ENCODE measurements at places on chromosomes 16 and 17.

GRCh38 chr17:42110301-42111264 lies 1.9 kb downstream of the DHX58 start:
- DNase-seq, result no peak

DNA sequence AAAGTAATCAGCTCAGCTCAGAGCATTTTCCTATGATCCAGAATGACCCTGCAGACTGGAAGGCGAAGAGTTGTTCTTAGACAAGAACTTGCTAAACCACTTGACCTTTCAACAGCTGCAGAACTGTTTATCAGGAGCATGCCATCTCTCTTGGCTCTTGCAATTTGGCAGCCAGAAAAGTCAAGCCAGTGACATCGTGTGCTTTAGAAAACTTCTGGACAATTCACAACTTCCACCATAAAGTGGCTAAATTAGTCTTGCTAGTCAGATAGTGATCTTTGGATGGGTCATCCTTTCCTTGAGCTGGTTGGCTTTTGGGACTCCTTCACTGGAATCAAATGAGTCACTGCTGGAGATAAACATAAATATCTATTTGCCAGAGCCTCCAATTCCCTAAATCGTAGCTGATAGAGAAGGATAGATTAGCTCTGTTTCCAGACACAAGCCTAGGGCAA lies 146.5 kb downstream of the MAP2K6 start:
- DNase-seq, result no peak

DNA sequence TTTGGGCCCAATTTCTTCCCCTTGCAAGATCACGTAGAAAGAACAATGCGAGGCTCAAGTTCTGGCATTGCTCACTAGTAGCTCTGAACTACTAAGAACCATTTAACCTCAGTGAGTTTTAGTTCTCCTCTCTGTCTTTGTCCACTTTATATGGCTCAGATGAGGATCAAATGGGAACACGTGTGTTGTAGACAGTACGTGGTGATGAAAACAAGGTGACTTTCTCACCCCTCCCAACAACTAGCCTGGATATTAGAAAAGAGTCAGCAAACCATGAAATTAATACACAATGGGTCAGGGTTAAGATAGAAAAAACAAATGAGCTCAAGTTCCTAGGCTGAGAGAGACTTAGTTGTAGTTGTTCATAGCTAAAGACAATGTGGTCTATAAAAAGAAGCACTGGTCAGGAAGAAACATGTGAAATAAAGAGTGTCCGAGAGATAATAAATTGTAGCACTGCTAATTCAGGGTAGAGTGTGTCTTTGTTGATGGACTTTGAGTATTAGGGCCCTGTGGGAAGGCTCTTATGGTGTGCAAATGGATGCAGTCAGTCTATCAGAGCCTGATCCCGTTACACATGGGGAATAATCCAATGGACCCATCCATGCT lies 417.0 kb downstream of the HAPSTR1 start:
- DNase-seq, result no peak

- DNase-seq, result no peak
These were observed 10.9 kb upstream of the DHRS7C start for GRCh38 chr17:9802294-9802693.

GRCh38 chr16:56988161-56988947 lies 1.0 kb upstream of the NLRC5 start:
- DNase-seq, result no peak

- DNase-seq, result no peak
These were observed 112.1 kb downstream of the BANP start for GRCh38 chr16:88063211-88063773.

DNA sequence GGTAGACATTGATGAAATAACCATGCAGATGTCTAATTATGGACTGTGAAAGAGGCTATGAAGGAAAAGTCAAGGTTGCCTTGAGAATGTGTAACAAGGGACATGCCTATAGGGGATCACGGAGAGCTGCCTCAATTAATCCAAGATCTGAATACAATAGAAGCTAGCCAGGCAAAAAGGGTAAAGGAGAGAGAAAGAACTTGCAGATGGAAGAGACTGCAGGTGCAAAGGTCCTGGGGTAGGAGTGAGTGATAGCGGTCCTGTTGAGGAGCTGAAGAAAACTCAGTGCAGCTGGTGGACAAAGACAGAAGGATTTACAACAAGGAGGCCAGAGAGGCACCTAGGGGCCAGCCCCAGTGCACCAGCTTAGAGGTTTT lies 15.9 kb upstream of the TNS4 start:
- DNase-seq, result no peak

DNA sequence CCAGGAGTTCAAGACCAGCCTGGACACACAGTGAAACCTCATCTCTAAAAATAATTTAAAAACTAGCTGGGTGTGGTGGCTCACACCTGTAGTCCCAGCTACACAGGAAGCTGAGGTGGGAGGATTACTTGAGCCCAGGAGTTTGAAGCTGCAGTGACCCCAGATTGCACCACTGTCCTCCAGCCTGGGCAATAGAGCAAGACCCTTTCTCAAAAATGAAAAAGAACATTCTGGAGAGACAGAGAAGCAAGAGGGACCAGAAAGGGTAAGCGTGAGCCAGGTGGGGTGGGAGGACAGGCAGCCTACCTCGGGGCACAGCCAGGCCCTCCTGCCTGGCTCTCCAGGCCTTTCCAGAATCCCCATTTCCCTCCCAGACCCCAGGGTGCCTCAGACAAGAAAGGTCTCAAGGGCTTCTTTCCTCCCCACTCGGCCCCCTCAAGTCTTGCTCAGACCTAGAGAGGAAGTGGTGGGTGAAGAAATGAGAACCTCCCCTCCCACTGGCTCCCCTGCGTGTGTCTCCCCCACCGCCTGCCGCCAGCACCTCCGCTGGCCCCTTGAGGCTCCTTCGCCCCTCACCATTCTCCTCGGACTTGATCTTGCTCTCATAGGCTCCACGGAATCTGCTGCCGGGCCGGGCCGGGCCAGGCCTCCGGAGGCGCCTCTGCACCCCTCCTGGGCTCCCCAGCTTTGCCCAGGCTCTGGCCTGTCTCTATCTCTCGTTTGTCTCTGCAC lies 503 bp downstream of the C16orf54 start:
- no peak for DNase-seq

DNA sequence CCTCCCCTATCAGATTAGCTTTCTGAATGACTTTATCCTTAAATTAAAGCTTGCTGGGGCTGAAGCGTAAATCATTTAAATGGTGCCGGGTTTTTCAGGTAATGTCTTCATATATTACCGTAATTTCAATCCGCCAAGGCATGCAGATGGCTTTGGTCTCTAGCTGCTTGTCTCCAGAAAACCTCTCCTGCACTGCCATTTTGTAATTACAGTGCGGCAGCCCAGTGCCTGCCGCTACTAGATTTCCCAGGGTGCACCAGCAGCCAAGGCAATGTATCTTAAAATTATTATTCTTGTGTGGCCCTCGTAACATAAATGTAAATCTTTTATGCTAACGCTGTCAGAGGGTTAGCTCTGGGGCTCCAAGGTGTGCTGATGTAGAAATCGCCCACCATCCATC lies 208.5 kb downstream of the TMEM114 start:
- no peak for DNase-seq

GRCh38 chr16:14427371-14427948 lies 202.6 kb downstream of the PARN start:
- no peak for DNase-seq

GRCh38 chr17:49106321-49107210 lies 26.0 kb upstream of the B4GALNT2 start:
- DNase-seq, result no peak

GRCh38 chr17:56269556-56270389 lies 116.5 kb downstream of the ANKFN1 start:
- no peak for DNase-seq
